A673 (cell line): ENCODE measurements at places on chromosomes 6 and 20. TPM values are rescaled to one million over a fixed set of nuclear protein-coding genes. Genes with fewer than 3 reads are reported as not detected.

DNA sequence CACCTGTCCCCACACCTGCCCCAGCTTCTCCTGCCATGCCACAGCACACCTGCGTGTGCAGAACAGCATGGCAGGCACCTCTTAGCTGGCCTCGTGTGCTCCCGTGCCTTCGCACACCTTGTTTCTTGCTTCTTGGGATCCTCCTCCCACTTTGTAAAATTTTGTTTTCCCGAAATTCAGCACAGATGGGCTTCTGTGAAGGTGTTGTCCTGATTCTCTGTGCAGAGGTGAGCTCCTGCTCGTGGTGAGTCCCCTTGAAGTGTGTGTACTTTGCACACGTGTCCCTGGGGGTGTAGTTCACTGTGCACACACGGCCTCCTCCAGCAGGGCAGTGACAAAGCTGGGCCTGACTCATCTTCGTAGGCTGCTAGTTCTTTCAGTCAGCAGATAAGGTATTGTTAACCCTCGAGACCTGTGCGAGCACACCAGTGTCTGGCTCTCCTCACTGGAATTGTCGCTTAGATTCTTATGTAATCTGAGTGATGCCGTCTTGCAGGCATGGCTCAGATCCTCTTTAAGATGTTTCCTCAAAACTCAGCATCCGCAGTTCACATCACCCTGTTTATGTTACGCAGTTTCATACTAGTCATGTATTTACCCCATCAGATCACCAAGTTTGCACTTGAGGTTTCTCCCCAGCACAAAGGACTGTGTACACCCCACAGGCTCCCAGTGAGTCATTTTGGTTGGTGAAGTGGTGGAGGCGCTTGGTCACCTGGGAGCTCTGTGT is 77.7 kb downstream of the CDYL start:
- H3K4me3 ChIP-seq: no peak overlapping the region
- H3K36me3 ChIP-seq: no peaks in the 10 kb centered on the region
- no peaks in the 10 kb centered on the region for H3K4me1 ChIP-seq
- H3K27me3 ChIP-seq: no peaks in the 10 kb centered on the region
- no peak overlapping the region for H3K27ac ChIP-seq

DNA sequence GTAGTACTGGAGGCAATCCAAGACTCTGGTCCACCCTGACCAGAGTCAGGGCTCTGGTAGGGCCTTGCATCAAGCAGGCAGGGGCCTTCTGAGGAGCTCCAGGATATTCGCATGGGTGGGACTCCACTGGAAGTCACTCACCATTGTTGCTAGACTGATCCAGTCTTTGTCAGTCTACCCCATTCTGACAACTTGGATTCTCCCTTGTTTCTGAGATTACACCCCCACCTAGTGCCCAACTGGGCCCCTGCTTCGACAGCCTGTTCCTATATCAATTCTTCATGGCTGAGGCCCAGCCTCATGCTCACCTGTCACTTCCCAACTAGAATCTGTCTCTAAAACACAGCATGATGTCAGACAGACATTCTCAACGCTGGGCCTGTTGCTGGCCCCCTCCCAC is 5.2 kb downstream of the SLC35D3 start:
- H3K36me3 ChIP-seq: no peaks in the 10 kb centered on the region
- H3K27ac ChIP-seq: no peak overlapping the region
- H3K27me3 ChIP-seq: peaks cover 33% of the 10 kb centered on the region
- peak; percentile 59 for DNase-seq
- H3K4me1 ChIP-seq: peaks cover 9% of the 10 kb centered on the region
- H3K4me3 ChIP-seq: no peak overlapping the region

GRCh38 chr20:21156266-21156665 is 30.4 kb downstream of the KIZ start:
- no peaks in the 10 kb centered on the region for H3K36me3 ChIP-seq
- H3K27me3 ChIP-seq: no peaks in the 10 kb centered on the region

DNA sequence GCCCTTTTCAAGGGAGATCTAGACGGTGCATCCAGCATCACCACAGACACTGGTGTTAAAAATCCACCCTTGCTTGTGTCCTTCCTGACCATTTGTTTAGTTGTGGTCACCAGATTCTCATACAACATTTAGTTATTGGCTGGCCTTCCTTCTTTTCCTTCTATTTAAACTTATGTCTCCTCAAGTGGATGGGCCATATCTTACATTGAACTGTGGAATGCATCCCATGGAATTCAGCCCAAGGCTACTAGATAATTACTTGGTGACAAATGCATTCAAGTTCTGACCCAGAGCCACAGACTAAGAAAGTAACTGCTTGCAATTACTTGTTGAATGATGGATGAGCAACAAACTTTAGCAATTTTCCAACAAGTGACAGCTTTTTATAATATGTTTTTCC is 198.9 kb upstream of the SSTR4 start:
- peaks cover 3% of the 10 kb centered on the region for H3K27me3 ChIP-seq
- H3K4me3 ChIP-seq: no peak overlapping the region
- no peaks in the 10 kb centered on the region for H3K36me3 ChIP-seq
- DNase-seq: no peak
- no peak overlapping the region for H3K27ac ChIP-seq
- H3K4me1 ChIP-seq: no peaks in the 10 kb centered on the region

- no peak for DNase-seq
- H3K36me3 ChIP-seq: no peaks in the 10 kb centered on the region
- H3K4me3 ChIP-seq: no peak overlapping the region
Measured at GRCh38 chr20:51440589-51440988, 101.9 kb downstream of the NFATC2 start.

DNA sequence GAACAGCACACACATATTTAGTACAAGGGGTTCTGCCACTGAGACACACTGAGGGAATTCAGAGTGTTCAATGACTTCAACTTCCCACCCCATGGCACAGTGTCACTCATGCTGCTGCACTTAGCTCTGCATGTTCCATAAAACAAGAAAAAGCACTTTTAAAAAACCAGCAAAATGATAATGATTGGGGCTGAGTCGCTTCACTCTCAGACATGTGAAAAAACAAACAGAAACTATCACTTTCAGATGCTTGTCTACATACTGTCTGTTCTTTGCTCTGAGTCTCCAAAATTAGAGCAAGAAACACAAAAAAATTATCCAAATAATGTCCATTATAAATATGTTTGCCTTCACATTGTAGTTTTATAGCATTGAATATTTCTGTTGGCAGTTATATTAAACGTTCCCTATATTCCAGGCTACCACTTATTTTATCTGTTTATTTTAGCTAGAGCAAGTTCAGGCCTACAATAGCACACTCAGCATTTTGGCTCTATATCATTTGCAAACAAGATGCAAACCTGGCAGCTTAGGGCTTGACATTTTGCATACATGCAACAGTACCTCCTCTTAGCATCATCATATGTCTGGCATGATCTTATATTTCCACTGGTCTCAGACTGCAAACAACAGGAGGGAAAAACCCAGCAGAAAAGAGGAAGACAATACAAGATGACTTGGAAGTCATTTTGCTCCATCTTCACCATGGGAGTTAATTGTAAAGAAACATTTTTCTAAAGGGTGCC is 398.8 kb downstream of the HACE1 start:
- no peaks in the 10 kb centered on the region for H3K27me3 ChIP-seq
- no peaks in the 10 kb centered on the region for H3K4me1 ChIP-seq
- H3K36me3 ChIP-seq: no peaks in the 10 kb centered on the region
- H3K4me3 ChIP-seq: no peak overlapping the region

TRDN gene
- total RNA-seq: 3.8 and 4.4 TPM in 2 replicates

ASIP gene
- 0.74 TPM in 1 of 2 replicates, not detected in the other for total RNA-seq

- no peak overlapping the region for H3K27ac ChIP-seq
- no peak overlapping the region for H3K4me3 ChIP-seq
- H3K4me1 ChIP-seq: peaks cover 20% of the 10 kb centered on the region
- H3K27me3 ChIP-seq: no peaks in the 10 kb centered on the region
Measured at GRCh38 chr6:150517175-150517574, 82.5 kb upstream of the PLEKHG1 start.

GJA10 gene
- total RNA-seq: not detected in 2 replicates

- no peak overlapping the region for H3K27ac ChIP-seq
Measured at GRCh38 chr6:138637822-138638221, 135.7 kb upstream of the CCDC28A start.

GRCh38 chr6:159913862-159914564 is 23.2 kb downstream of the MAS1 start:
- no peak for DNase-seq
- H3K36me3 ChIP-seq: no peaks in the 10 kb centered on the region
- no peak overlapping the region for H3K4me3 ChIP-seq
- peaks cover 20% of the 10 kb centered on the region for H3K27me3 ChIP-seq
- no peaks in the 10 kb centered on the region for H3K4me1 ChIP-seq

DNA sequence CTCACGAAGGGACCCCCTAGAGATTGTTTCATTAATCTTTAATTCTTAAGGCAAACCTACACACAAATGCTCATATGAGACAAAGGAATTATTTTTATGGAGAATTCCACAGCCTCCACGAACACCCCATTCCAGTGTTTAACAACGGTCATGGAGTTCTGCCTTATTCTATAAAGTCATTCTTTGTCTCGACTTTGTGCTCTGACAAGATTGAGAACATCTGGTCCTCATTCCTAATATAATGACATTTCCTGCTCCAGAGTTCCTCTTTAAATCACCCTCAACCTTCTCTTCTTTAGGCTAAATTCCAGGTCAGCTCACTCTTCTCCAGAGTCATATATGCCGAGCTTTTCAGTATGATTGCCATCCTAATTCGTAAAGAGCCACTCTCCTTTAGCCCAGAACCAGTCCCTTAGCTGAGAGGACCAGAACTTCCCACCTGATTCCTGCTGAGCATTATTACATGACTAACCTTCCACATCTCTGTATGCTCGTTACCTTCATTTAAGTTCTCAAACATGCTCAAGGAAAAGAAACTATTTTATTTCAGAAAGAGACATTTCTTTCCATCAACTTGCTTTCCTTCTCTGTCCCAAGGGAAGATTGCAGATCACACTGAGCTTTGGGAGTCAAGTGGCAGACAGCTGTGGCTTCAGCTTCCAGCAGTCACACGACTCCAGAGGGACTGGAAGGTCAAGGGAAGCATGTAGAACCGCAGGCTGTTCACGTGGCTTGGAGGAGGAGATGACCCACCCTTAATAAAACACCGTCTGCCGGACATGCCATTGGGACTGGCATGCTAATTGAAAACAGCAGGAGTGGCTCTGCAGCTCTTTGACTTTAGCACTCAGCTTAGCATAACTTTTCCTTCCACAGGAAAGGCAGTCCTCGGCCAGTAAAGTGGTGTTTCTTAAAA is 467.1 kb upstream of the HSF2 start:
- H3K4me1 ChIP-seq: peaks cover 21% of the 10 kb centered on the region
- peak; percentile 76 for DNase-seq
- peak overlapping the region; percentile 21 for H3K4me3 ChIP-seq

- no peaks in the 10 kb centered on the region for H3K4me1 ChIP-seq
- H3K36me3 ChIP-seq: no peaks in the 10 kb centered on the region
- no peak overlapping the region for H3K4me3 ChIP-seq
- DNase-seq: no peak
- H3K27ac ChIP-seq: no peak overlapping the region
Measured at GRCh38 chr6:128000363-128000762, 99.5 kb upstream of the THEMIS start.

GRCh38 chr20:10739134-10739533 is 65.3 kb upstream of the JAG1 start:
- no peak overlapping the region for H3K27ac ChIP-seq
- no peaks in the 10 kb centered on the region for H3K4me1 ChIP-seq
- H3K27me3 ChIP-seq: peaks cover 3% of the 10 kb centered on the region
- no peak for DNase-seq
- no peaks in the 10 kb centered on the region for H3K36me3 ChIP-seq

DNA sequence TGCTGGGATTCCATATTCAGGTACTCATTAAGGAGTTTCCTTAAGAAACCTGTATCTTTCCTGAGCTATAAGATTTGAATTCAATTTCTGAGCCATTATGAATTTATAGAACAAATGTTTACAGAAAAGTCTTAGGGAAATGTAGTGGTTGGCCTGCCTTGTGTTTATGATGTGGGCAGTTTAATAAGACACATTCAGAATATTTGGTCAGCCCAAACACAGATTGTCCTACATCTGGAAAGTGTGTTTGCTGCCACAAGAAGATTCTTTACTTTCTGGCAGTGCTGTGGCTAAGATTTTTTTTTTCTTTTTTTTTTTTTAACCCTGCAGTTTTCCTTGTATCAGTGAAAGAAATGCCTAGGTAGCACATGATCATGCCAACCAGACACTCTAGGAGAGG is 15.2 kb downstream of the TBX18 start:
- H3K4me1 ChIP-seq: no peaks in the 10 kb centered on the region
- no peaks in the 10 kb centered on the region for H3K27me3 ChIP-seq
- H3K36me3 ChIP-seq: no peaks in the 10 kb centered on the region
- H3K4me3 ChIP-seq: no peak overlapping the region
- no peak overlapping the region for H3K27ac ChIP-seq

SYNE1 gene
- 12.1 and 15.5 TPM in 2 replicates for total RNA-seq

DNA sequence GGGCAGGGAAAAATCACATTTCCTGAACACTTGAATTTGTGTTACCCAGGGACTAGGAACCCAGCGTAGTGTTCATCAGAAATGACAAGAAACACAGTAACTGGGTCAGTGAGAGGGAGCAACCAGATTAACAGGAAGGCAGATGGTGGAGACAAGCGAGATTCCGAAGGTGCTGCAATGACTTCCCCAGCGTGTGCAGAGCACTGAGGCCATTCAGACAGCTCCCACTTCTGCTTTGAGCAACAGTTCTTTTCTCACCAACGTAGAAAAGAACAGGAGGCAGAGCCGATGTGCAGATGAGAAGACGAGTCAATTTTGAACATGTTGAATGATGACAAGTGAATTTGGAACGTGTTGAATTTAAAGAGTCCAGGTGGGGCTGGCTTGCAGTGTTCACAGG is 63.1 kb upstream of the IFNGR1 start:
- no peak overlapping the region for H3K27ac ChIP-seq
- no peak overlapping the region for H3K4me3 ChIP-seq
- no peaks in the 10 kb centered on the region for H3K36me3 ChIP-seq

DNA sequence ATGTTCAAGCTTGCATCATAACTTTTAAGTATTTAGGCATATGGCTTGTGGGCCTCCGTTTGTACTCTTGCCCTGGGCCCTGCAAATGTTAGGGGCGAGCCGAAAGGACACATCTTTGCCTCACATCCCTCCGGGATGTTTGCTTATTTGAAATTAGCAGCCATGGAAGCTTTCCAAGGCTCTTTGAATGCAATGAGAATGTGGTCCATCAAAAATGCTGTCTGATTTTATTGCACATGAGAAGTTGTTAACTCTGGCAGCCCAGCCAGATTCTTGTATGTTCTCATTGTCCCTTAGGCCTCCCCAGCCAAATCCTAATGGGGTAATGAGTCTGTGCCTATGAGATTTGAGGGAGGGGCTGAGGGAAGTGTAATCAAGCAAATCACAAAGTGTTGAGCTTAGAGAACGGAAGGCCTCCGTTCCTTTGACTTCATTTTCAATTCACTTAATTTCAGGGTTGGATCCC is 261.2 kb upstream of the MARCKS start:
- no peaks in the 10 kb centered on the region for H3K36me3 ChIP-seq
- H3K27me3 ChIP-seq: no peaks in the 10 kb centered on the region
- no peak for DNase-seq
- no peak overlapping the region for H3K4me3 ChIP-seq

NRN1 gene
- total RNA-seq: 37.0 and 46.1 TPM in 2 replicates

LAMA4 gene
- 1.2 and 2.0 TPM in 2 replicates for total RNA-seq
